Right renal pelvis (tissue), 4 donors: ENCODE measurements at places on chromosomes 3 and 15. TPM values are rescaled to one million over a fixed set of nuclear protein-coding genes. Genes with fewer than 3 reads are reported as not detected.

Gene KLHL6
- polyA plus RNA-seq: 1.2 TPM

Gene COPG1
- polyA plus RNA-seq: 151 TPM

DNA sequence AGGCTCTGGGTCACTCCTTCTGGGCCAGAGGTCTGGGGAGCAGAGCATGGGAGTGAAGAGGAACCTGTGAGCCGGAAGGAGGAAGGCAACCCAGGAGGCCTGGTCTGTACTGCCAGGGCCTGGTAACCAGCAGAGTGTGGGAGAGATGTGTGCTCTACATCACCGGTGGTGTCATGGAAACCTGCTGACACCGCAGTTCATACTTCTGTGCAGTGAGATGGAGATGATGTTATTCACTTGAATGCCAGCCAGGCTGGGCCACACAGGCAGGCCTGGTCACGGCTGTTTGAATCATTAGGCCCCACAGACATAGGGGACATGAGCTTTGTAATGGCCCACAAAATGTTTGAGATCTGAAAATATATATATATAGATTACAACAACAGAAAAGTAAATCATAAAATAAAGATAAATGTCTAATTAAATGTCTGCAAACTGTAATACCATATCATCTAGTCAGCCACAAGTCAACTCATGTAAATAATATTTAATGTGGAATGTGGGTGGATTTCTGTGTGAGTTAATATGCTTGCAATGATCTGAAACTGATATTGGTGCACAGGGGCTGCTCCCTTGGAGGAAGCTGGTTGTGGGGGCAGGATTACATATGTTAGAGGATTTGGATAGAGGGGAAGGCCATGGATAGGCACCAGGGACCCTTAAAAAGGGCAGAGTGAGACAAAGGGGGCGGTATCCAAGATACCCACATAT, 108.5 kb upstream of the PFN2 start:
- peak; percentile 27 for DNase-seq

- DNase-seq: peak; percentile 38
Measured at GRCh38 chr3:112582244-112582874, 20.5 kb downstream of the SLC35A5 start.

DNA sequence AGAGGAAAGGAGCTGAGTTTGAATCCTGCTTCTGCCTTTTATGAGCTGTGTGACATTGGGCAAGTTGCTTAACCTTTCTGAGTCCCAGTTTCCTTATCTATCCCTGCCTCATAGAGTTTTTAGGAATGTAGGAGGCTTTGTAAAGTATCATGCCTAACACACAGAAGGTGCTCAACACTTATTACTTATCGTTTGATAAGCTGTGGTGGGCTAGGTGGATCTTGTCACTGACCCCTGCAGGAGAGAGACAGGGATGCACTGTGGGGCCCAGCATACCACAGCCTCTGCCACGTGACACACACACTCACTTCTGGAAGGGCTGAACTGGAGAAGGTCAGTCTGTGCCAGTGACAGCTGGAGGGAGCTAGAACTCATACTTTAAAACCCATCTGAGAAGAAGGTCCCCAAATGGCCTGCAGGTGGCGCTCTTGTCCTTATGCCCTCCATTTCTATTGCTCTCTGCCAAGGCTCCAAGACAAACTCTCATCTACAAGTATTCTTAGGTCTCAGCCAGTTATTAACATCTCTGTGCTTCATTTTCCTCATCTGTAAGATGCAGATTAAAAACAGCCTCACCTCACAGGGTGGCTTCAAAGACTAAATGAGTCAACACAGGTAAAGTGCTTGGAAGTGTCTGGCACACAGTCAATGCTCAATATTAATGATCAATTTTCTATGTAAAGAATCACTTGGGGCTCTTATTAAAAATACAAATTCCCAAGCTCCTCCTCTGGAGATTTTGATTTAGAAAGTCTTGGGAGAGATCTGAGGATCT, 57.5 kb upstream of the HACD2 start:
- DNase-seq: no peak

- DNase-seq: no peak
Measured at GRCh38 chr3:111767756-111768445, 91.2 kb upstream of the PHLDB2 start.

DNA sequence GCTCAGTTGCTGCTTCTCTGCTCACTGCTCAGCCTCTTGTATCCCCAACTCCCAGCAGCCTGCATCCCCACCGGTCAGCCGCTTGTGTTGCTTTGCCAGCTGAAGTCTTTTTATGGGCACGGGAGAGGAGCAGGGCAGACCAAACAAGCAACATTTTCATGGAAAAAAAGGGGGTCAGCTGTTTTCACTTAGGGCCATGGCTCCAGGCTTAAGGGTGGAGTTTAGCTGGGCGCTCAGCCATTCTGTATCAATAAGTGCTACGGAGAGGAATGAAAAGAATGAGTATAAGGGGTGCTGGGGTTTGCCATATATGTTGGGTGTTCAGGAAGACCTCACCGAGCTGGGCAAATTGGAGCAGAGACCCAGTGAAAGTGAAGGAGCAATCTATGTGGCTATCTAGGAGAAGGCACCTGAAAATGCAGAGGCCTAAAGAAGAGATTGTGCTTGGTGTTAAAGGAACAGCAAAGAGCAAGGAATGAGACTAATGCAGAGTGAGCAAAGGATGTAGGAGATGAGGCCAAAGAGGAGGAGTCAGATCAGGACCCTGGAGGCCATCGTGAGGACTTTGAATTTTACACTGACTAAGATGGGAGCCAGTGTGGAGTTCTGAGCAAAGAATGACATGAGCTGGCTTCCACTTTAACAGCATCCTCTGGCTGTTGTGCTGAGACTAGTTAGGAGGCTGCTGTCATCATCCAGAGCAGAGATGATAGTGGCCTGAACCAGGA, 16.6 kb upstream of the IREB2 start:
- no peak for DNase-seq

Gene SPINK8
- not detected for polyA plus RNA-seq

GRCh38 chr15:62639906-62640605, 402.5 kb upstream of the TPM1 start:
- DNase-seq: no peak

DNA sequence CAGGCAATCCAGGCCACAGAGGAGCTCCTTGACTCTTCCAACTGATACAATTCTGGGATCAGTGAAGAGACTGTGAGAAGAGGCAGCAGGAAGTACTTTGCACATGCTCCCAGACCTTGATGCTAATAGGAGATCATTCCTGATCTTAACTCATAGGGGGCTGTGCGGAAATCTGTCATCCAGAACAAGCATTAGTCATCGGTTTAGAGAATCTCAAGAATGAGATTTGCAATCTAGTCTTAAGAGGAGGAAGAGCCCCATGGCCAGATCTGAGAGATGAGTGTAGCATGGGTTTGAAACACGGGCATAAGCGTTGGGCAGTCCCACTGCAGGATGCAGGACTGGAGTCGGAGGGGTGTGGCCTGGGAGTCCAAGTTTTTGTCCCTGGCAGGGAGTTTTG, 1081.1 kb downstream of the NAALADL2 start:
- no peak for DNase-seq

GRCh38 chr3:173774294-173774693, 376.8 kb downstream of the NLGN1 start:
- no peak for DNase-seq

DNA sequence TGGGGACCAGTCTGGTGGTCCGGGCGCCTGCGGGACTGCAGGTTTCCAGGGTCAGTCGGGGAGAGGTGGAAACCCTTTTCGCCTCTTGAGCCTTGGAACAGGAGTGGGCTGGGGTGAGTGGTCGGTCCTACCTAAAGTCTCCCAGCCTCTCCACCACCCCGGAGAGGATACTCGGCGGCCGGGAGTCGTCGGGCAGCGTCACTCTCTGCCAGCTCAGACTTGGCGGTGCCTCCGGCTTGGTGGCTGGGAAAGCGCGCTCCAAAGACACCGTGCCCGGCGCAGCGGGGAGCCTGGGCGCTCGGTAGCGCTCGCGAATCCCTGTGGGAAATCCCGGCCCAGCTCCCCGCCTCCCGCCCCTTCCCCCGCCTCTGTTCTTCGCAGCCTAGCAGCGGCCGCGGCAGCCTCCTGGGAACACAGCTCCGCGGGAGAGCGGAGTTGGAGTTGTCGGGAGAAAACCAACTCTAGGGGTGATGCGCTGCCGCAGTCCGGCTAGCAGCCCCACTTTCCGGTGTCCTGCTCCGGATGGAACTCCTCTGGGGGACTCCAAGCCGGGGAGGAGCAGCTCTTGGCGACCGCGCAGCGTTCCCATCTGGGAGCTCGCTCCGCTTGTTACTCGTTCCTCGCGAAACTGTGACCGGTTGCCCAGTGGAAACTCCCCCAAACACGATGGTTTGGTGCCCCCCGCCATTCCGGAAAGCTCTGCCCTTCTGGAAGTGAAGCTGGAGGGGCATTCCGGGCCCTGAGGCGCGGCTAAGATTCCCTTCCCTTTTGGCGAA, 1.4 kb downstream of the EPHB1 start:
- DNase-seq: peak; percentile 10
